Progenitor cell of endocrine pancreas (in vitro differentiated cells): ENCODE measurements at places on chromosomes 6 and 20.

- DNase-seq: no peak
These were observed 9.0 kb downstream of the RRBP1 start for GRCh38 chr20:17673084-17673483.

GRCh38 chr20:63955281-63955826 is 862 bp downstream of the UCKL1 start:
- DNase-seq: no peak

DNA sequence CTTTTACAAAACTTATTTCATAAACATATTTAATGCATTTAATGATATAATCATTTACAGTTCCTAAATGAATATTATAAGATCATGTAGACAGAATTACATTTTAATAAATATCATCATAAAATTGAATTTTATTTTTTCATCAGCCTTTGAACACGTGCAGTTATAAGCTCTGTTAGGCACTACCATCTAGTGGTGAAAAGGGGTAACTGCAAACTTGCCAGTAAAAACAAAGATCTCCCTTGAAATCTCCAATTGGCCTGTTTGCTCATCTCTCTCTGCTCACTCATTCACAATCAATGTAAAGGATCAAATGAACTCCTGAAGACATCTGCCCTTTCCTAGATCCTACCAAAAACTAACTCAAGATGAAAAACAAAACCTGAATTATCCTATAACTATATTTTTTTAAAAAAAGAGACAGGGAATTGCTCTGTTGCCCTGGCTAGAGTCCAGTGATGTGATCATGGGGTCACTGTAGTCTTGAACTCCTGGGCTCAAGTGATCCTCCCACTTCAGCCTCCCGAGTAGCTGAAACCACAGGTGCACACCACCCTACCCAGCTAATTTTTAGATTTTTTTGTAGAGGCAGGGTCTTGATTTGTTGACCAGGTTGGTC is 31.7 kb downstream of the SAMHD1 start:
- DNase-seq: no peak

- no peak for DNase-seq
These were observed 12.4 kb upstream of the PDE7B start for GRCh38 chr6:135839121-135839520.

GRCh38 chr6:87671555-87672029 is 30.4 kb downstream of the AKIRIN2 start:
- no peak for DNase-seq

DNA sequence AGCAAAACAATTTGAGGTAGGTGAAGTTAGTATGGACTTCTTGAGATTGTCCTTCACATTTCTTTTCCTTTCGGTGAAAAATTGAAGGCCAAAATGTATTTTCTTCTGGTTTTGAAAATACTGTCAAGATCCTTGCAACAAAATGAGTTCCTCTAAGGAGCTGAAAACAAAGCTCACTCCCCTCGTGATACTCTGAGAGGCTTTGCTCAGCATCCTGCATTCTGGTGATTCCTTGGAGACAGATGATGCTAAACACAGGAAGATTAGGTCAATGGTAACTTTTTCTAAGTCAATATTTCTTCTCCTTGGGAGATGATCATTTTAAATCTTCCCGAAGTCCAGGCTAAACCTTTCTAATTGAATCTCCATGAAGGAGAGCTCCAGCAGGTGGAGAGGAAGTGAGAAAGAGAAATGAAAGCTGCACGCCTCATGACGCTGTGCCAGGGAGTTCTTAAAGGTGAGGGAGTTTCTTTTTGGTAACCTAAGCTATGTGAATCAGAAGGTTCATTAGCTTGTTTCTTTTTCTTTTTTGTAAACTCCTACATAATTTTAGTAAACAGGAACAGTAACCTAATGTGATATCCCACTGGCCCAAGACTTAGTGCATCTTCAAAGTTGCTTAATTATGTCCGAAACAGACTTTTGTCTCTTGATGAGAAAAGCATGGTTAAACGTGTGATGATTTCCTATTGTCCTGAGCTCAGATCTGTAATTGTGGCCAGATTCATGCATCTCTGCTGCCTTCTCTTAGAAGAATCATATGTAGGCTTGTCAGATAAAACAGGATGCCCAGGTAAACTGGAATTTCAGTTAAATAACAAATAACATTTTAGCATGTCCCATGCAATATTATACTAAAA is 15.0 kb downstream of the ESR1 start:
- no peak for DNase-seq

- no peak for DNase-seq
These were observed 34.6 kb downstream of the STK35 start for GRCh38 chr20:2136275-2136674.

GRCh38 chr6:166310634-166311033 is 2.4 kb upstream of the PRR18 start:
- no peak for DNase-seq

DNA sequence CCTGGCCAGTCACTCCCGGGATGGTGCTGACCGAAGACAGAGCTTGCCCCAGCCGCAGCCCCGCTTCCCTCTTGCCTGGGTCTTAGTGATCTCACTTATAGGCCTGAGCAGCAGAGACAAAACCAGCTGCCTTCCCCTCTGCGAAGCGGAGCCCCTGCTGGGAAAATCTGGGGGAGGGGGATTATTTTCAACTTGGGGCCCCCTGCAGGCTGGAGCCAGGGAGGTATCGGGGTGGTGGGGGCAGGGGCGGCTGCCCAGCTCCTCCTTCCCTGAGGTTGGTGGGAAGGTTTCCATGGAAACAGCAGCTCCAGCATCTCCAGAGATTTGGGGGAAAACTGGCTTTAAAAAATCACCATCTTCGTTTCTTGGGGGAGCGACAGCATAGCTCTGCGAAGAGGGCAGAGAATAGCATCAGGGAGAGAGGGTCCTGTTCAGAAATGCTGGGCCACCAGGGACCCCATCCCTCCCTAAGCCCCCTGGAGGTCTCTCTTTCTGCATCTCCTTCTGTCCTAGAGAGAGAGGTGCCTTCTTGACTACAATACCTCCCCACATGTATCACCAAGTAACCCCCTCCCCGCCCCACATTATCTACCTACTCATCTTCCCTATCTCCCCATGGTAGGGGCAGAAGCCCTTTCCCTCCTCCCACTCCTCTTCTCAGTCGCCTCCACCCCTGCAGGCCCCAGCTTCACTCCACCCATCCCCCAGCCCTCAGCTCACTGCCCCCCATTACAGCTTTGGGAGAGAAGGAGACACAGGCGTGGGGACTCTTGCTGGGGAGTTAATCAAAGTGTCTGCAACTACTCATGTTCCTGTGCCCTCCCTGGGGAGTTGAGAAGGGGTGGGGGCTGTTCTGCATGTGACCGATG is 88.4 kb upstream of the CCDC167 start:
- no peak for DNase-seq

DNA sequence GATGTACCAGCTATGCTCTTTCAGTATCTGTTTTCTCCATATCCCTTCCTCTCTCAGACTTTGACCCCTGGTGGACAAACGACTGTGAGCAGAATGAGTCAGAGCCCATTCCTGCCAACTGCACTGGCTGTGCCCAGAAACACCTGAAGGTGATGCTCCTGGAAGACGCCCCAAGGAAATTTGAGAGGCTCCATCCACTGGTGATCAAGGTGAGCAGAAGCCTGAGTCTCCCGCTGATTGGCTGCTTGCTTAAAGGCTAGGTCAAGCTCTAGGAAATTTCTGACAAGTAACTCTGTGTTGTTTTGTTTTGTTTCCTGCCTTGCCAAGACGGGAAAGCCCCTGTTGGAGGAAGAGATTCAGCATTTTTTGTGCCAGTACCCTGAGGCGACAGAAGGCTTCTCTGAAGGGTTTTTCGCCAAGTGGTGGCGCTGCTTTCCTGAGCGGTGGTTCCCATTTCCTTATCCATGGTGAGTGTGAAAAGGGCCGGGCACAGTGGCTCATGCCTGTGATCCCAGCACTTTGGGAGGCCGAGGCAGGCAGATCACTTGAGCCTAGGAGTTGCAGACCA is 28.6 kb downstream of the C6orf89 start:
- DNase-seq: no peak
